ENCODE measurements at places on chromosomes 5 and 9.

GRCh38 chr5:180135967-180136629, 64.5 kb upstream of the RNF130 start:
- DNase-seq, result no peak

GRCh38 chr9:99778836-99779235, 42.8 kb upstream of the NR4A3 start:
- no peak for DNase-seq

- no peak for DNase-seq
Measured at GRCh38 chr9:38110476-38110875, 41.4 kb upstream of the SHB start.

DNA sequence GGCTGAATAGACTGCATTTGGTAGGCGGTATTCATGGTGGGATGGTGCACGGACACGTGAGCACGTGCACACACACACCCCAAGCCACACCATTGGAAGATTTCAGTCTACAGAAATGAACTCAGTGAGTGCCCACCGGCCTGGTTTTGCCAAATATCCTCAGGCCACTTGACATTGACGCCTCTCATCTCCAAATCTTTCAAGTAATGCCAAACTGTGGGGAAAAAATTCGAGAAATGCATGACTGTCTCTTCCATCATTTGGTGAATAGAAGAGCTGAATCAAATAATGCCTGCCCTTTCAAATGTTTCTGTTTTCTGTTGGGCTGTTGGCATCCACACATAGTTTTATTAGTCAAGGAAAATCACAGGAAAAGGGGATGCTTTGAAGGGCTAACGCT, 182.3 kb upstream of the EFNA5 start:
- no peak for DNase-seq

DNA sequence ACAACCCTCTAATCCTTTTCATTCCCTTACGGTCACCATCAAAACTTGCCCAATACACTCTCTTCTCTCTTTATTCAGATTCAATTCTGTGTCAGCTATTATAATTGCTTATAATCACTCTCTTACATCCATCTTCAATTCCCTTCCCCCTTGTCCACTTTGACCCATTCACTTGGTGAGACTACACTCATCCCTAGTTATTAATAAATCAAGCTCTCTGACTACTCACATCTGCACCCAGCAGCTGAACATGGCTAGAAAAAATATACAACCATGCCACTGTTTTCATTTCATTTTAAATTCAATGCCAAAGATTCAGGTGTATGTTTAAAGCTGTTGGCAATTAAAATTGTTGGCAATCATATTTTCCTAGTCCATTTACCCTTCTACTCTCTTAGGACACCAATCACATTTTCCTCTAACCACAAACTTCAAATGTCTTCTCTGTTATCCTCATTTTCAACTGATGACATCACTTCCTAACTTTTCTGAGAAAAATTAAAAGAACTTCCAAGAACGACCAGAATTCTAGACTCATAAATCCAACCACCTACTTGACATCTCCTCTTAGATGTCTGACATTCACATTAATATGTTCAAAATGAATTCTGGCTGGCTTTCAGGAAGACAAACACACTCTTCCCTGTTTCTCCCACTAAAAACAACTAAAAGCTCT, 5.5 kb downstream of the C5orf15 start:
- no peak for DNase-seq

DNA sequence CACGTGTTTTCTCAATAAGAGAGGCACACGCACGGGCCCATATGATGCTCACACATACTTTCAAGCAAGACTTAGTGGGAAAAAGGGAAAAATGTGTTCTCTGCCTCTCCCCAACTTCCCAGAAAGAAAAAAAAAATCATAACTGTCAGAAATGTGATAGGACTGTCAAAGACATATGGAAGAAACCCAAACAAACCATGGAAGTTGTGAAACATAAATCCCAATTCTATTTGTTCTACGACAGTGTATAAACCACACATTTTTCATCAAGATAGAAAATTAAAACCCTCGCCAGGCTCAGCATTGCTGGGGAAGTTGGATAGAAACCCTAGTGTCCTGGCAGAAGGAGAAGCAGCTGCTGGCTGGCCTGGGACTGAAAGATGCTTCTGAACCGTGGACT, 211.9 kb downstream of the PAX5 start:
- no peak for DNase-seq

DNA sequence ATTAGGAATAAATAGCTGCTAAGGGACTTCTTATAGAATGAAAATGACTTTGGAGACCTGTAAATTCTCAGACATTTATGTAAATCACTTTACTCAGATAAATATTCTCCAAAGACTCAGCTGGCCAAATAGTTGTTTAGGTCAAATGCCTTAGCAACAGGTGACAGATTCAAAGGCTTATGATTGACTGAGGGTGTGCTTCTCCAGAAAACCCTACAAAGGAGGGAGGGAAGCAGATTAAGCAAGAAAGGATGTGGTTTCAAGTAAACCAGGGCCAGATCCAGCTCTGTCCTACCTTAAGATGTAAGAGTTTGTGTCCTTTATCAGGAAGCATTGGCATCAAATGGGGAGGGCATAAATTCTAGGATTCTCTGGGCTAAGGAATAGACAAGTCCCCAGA, 433.0 kb downstream of the TLE1 start:
- DNase-seq, result no peak

GRCh38 chr9:13175732-13176131, 103.8 kb downstream of the MPDZ start:
- DNase-seq, result no peak

- DNase-seq, result peak; percentile 66
Measured at GRCh38 chr9:83649080-83649479, 26.1 kb downstream of the IDNK start.

DNA sequence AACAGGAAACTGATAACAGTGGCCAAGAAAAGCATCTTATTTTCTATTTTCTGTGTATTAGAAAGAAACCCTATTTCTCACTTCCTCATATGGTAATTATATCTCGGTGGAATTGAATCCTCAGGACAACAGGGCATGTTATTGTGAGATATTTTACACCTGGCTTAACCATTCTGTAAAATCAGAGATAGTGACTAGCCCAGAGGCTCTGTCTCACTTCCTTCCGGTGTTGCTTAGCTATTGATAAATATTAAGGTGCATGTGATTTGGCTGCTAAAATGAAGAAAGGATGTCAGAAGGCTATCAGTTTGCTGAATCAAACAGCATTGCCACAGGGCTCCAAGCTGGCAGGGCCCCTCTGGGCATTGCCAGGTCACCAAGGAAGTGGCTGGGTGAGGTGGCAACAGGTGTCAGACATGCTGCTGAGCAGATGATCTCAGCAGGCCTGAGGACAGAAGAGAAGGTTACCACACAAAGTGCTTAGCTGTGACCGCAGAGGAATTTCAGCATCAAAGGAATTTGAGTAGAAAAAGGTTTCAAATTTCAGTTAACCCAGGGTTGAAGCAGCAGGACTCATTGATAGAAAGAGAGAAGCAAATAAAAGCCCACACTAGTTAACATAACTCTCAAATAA, 330.7 kb downstream of the PDE4D start:
- no peak for DNase-seq

- no peak for DNase-seq
Measured at GRCh38 chr5:33230467-33231078, 210.2 kb upstream of the TARS1 start.

GRCh38 chr5:67806654-67807438, 408.7 kb upstream of the PIK3R1 start:
- no peak for DNase-seq

- DNase-seq, result no peak
Measured at GRCh38 chr5:38452201-38452600, 104.2 kb downstream of the LIFR start.

GRCh38 chr5:149922950-149923349, 21.6 kb downstream of the PDE6A start:
- no peak for DNase-seq

GRCh38 chr5:176565760-176566288, 16.7 kb downstream of the CDHR2 start:
- no peak for DNase-seq

DNA sequence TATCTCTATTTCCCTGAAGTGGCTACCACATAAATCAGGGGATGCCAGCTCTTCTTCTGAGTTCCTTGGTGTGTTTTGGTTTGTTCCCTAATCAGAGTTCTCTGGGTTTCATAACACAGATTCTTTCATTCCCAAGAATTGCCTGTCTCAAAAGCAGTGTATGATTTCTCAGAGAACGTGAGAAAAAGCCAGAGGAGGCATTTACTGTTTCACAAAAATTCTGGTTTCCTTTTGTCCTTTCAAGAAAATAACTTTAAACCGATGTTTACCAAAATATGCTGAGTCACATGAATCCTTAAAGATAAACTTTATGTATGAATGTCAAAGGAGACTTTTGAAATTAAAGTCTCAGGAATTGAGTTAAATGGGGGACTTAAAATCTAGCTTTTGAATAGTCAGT, 314.3 kb downstream of the EBF1 start:
- no peak for DNase-seq

DNA sequence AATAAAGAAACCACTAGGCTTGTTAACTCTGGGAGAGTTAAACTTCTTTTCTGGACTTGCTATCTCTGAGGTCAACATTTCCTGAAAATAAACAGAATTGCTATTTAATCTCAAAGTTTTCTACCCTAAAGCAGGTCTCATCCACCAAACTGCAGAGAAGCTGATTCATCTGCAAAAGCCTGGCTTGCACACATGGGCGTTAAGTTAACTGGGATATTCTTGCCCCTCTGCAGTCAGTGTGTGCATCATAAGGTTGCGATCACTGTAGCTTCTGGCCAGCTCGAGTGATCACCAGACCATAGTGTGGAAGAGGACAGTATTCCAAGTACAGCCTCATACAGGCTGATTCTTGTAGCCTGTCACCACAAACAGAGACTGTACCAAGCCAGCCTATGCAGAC, 99.2 kb downstream of the SPOCK1 start:
- DNase-seq, result no peak

GRCh38 chr9:97873882-97874281, 20.9 kb downstream of the FOXE1 start:
- DNase-seq, result no peak

GRCh38 chr5:142486581-142486980, 161.8 kb upstream of the SPRY4 start:
- DNase-seq, result no peak

GRCh38 chr9:83986195-83986594, 5.6 kb downstream of the RMI1 start:
- DNase-seq, result no peak

GRCh38 chr9:73294336-73294735, 142.7 kb downstream of the ANXA1 start:
- no peak for DNase-seq

DNA sequence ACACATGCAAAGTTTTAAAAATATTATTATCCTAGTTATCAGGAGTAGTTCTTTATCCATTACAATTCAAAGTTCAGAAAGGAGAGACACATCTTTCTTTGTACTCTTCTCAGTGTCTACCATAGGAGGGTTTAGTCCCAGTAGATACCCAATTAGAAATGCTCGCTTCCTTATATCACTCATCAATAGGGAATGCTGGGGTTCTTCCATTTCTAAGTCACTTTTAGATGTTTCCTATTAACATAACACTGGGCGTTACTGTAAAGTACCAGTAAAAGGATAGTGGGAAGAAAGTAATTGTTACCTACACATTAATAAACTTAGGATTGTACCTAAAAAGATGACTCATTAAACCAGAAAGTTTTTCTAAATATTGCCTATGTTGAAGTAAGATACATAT, 348.3 kb upstream of the CDH6 start:
- no peak for DNase-seq

DNA sequence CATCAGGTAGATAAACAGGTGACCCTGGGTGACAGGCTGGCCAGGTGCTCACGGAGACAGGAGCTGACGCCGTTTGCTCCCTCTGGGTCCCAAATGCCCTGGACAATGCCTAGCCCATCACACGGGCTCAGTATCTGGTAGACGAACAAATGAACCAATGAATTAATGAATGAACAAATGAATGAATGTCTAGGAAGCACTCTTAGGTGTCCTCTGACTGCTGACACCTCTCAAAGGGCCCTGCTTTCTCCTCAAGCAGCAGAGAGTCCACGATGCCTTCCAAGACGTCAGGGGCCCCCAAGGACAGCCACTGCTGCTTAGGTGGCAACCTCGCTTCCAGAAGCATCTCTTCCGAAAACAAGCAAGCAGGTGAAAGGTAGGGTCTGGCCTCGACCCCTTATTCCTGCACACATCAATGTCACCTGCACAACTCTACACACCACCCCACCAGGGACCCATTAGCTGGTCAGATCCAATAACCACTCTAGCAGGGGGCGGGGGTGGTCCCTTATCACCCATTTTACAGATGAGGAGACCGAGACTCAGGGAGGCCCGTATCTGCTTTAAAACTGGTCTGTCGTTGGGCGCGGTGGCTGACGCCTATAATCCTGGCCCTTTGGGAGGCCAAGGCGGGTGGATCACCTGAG, 45.2 kb downstream of the VAV2 start:
- DNase-seq, result no peak

GRCh38 chr9:127926906-127927200, 3.7 kb downstream of the PIP5KL1 start:
- no peak for DNase-seq

- DNase-seq, result no peak
Measured at GRCh38 chr9:131334629-131335367, 45.3 kb downstream of the PLPP7 start.

GRCh38 chr9:135016876-135017275, 70.6 kb upstream of the OLFM1 start:
- no peak for DNase-seq

- DNase-seq, result no peak
Measured at GRCh38 chr9:111961575-111961974, 65.0 kb downstream of the UGCG start.

DNA sequence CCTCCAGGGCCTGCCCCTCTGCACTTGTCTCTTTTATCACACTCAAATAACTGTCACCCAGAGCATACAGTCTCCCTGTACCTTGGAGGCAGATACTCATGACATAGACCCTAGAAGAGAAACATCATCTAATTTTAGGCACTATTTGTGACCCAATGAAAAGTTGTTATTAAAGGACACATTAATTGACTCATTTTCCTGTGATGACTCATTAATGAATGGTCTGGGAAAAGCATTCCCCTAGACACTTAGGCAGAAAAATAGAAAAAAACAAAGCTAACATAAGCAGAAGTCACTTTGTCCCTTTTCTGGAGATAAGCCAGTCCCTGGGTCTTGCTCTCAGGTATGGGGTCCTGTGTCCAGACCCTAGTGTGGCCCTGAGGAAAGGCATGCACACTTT, 15.0 kb downstream of the TRPC7 start:
- DNase-seq, result no peak

DNA sequence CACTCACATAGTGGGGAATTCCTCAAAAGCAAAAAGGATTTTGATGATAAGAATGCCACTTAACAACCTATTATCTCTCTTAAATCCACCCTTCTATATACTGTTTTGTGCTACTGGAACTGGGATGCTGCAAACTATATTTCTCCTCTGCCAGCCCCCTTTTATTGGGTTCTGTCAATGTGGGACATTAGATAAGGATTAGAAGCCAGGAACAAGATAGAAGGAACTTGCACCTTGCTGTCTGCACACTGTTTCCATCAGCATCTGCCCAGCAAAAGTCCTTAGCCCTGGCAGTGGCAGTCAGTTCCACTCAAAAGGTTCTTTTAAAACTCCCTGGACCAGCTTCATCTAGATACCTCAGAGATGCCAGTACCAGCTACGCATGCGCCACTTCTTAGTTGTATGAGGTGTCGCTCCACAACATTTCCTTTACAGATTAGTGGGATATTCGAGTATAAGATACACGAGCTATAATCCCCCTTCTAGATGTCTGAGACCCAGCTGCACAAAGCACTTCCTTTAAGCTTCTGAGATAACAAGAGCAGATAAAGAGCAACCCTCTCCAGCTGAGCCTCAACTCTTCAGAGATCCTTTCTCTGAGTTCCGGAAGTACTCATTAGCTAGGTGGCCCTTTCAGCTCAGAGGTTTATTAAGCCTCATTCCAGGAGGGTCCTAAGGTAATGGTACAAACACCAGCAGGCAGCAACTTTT, 45.3 kb downstream of the CERT1 start:
- no peak for DNase-seq
